Fibroblast of lung (primary cell): ENCODE measurements at places on chromosomes 6 and 20.

GRCh38 chr20:3749689-3750531 is 17.4 kb downstream of the HSPA12B start:
- no peak for DNase-seq

- no peak for DNase-seq
Observed at GRCh38 chr6:137806914-137807682, 60.0 kb upstream of the TNFAIP3 start.

DNA sequence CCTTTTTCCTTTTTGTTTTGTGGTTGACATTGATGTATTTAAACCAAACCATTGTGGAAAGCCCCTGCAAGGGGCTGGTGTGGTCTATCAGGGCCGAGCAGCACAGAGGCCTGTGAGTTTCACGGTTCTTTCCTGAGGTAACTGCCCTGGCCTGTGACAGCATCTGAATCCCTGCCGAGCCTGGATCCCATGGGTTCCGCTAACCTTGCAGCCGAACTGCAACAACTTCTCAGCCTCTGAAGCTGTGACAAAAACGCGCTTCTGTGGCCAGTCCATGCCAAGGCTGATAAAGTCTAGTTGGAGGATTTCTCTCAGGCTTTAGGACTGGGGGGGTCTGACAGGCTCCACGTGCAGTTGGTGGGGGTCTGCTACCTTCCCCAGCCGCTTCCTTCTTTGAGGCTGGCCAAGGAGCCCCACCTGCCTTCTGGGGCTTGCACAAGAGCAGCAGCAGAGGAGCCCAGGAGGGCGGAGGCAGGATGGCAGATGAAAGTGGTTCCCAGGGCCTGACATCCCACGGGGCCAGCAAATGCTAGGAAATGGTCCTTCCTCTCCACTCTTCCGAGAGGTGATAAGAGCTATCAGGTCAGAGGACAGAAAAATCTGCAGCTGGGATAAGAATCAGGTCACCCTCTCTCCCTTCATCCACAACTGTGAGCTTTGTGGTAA is 150.9 kb downstream of the PREX1 start:
- no peak for DNase-seq

GRCh38 chr6:144718431-144718830 is 433.3 kb downstream of the UTRN start:
- DNase-seq = peak; percentile 63

GRCh38 chr6:31158140-31158862 is at the start of gene TCF19:
TSS of gene TCF19 (plus strand) at chr6:31158589. CDS start at chr6:31159470, 881 bp downstream.
- DNase-seq = peak; percentile 97

DNA sequence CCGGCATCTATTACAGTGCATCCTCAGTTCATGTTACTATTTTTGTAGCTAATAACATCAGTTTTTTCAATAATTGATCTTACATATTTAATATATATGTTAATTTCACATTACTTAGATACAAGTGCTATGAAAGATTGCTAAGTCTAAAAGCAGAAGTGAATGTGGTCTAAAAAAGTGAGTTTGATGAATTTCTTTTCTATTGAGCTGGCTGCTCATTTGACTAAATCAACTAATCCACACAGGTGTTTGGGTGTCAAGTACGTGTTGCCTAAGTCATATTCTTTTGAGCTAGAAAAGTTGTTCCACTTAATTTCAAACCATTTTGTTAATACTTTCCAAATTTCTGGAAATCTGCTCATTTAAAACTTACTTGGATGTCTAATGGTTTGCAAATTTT is 46.6 kb upstream of the EZR start:
- DNase-seq = no peak

- DNase-seq = no peak
Observed at GRCh38 chr6:37679539-37680476, 17.9 kb downstream of the MDGA1 start.

GRCh38 chr6:41306187-41306854 is 19.8 kb upstream of the TREM1 start:
- peak; percentile 31 for DNase-seq

- no peak for DNase-seq
Observed at GRCh38 chr20:52922436-52922835, 49.7 kb upstream of the TSHZ2 start.

GRCh38 chr6:27865850-27866356 is 46.3 kb downstream of the OR2B2 start:
- no peak for DNase-seq

- peak; percentile 88 for DNase-seq
Observed at GRCh38 chr6:4059115-4059777, 19.7 kb downstream of the FAM217A start.

DNA sequence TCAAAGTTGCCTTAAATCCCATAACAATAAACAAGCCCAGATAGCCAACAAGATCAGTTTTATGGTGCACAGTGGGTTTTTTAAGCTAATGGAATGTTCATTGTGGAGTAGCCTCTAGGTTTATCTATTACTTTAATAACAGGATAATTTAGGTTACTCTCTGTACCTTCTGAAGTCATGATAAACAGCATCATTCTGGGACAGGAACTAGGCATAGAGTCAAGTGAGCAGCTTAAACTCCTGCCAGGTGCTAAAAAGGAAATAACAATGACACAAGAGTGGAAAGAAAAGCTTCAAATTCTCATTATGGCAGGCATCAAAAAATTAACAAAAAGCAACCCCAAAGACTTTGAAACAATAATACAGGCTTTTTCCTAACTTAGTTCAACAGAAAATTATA is 228.8 kb downstream of the HACE1 start:
- no peak for DNase-seq

DNA sequence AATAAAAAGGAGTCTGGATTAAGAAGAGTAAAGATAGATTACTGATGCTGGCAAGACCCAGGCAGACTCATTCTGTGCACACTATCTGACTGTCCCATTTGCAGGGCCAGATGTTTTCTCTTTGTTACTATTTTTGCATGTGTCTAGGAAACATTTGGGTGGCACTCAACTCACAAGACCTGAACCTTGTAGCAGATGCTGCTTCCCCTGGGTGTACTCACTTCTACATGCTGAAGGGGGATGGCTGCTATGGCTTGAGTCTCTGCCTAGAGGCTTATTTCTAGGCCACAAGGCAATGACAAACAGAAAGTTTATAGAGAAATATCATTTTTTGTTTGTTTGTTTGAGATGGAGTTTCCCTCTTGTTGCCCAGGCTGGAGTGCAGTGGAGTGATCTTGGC is 351.4 kb downstream of the FOXA2 start:
- DNase-seq = no peak

- no peak for DNase-seq
Observed at GRCh38 chr6:109050447-109051102, 44.1 kb downstream of the SESN1 start.

- no peak for DNase-seq
Observed at GRCh38 chr6:122494665-122495272, 23.2 kb upstream of the SERINC1 start.

DNA sequence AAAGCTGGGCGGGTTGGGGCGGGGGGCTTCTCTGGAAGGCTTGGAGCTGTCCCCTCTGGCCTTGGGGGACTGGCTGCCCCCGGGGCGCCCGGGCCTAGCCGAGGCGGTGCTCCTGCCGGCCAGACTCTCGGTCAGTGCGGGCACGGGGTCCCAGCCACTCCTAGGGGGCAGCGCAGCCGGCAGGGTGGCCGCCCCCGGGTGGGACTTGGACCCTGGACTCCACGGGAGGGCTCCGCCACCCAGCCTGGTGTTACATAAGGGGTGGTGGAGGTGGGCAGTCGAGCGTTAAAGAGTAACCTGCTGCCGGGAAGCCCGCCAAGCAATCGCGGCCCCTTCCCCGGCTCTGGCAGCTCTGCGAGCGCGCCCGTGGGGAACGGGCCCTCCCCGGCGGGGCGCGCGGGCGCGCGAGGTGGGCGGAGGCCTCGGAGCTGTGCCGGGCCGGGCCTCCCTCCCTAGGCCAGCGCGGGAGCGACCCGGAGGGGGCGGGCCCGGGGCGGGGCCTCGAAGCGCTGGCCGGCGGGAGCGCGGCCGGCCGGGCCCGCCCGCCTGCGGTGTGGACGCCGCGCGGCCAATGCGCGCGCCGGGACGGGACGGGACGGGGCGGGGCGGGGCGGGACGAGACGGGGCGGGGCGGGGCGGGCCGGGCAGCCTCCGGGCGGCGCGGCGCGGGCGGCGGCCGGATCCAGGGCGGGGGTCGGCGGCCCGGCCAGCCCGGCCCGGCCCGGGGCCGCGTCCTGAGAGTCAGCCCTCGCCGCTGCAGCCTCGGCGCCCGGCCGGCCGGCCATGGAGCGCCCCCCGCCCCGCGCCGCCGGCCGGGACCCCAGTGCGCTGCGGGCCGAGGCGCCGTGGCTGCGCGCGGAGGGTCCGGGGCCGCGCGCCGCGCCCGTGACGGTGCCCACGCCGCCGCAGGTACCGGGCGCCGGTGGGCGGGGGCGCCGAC is at the start of gene SLC2A4RG:
SLC2A4RG (plus strand) TSS at position 647 of the 940 bp plus-strand sequence; CDS start at position 784, 137 bp downstream.
- DNase-seq = peak; percentile 63

GRCh38 chr6:98433325-98434056 is 400.9 kb upstream of the POU3F2 start:
- DNase-seq = no peak

DNA sequence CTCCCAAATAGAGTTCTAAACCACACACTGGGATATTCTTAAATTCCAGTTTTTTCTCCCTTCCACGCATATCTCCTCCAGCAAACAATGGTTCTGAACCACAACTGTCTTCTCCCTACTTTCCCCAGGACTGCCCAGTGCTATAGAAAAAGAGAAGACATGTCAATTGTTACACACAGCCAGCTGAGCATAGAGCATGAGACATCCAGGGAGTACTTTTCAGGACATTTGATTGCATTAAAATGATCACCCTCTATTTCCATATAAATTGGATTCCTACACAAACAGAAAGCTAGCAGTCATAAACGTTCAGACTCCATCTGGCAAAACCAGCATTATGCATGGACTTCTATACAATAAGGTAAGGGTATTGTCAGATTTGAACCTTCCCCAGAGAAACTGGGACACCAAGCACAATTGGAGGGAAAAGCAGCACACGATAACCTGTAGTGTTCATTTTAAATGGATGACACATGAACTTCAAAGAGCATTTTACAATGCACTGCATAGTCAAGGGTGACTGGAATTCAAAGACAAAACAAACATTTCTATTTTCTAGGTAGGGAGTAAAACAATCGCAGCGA is 93.1 kb upstream of the HEY2 start:
- DNase-seq = no peak

DNA sequence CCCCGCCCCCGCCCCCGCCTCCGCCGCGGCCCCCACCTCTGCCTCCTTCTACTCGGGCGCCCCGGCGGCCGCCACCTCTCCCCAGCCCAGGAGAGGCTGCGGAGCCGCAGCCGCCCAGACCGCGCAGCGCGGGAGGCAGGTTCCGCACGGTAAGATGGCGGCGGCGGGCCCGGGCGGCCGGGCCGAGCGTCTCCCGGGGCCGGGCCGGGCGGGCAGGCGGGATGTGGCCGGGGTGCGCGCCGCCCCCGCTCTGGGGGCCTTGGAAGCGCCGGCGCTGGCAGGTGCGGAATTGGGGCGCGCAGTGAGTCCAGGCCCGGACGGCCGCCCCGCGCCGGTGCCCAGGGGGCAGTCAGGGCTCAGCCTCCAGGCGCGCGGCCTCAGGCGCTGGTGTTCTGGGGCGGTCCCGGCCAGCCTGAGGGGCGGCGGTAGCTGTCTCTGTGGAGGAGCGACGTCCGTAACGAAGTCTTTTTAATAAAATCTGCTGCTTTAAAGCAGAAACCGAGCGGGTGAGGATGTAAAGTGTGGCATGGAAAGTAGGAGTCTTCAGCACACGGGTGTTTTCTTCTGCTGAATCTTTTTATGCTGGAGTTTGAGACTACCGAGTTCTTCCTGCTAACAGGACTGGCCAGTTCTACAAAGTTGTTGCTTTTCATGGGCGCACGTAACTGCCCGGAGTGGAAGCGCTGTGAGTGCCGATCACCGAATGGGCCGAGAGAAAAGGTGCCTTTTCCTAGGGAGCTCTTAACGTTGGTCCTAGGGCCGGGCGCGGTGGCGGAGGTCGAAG is at the start of gene GID8:
GID8 (plus strand) TSS at position 43 of the 784 bp plus-strand sequence. CDS start 3,356 bp downstream, outside the sequence.
- DNase-seq = peak; percentile 49

- no peak for DNase-seq
Observed at GRCh38 chr20:60840971-60841370, 411.1 kb upstream of the CDH4 start.

GRCh38 chr6:158043586-158044524 is 62.2 kb downstream of the SYNJ2 start:
- no peak for DNase-seq

DNA sequence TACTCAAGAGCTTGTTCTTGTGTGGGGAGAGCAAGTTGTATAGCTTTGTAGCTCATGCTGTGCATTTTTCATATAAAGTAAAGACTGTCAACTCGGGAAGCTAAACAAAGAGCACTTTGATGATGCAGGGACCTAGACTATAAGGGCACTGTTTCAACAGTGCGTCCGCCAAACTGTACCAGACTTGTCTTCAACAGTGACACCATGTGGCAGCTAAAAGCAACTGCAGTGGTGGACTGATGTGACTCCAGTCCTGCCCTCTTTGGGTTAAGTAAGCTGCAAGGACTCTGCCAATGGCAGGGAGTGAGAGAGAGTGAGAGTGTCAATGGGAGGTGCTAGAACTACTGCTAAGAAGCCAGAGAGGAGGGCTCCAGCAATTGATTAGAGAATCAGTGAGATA is 48.1 kb upstream of the MC3R start:
- no peak for DNase-seq

- DNase-seq = no peak
Observed at GRCh38 chr6:159535656-159536350, 157.2 kb downstream of the SOD2 start.

DNA sequence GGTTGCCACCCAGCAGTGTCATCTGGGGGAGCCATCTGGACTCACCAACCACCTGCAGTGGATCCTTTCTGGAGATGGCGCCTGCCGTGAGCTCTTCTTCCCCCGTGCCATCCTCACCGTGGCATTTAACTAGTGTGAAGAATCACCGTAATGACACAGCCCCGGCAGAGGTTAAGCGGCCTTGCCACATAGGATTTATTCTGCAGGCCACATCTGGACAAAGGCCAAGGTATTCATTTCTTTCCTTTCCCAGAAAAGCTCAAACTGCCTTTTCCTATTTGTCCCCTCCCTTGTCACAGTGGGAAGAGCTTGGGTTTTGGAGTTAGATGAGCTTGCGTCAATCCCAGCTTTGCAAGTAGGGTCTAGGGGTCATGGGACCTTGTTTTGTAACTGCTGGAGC is 88.4 kb downstream of the PXDC1 start:
- no peak for DNase-seq

DNA sequence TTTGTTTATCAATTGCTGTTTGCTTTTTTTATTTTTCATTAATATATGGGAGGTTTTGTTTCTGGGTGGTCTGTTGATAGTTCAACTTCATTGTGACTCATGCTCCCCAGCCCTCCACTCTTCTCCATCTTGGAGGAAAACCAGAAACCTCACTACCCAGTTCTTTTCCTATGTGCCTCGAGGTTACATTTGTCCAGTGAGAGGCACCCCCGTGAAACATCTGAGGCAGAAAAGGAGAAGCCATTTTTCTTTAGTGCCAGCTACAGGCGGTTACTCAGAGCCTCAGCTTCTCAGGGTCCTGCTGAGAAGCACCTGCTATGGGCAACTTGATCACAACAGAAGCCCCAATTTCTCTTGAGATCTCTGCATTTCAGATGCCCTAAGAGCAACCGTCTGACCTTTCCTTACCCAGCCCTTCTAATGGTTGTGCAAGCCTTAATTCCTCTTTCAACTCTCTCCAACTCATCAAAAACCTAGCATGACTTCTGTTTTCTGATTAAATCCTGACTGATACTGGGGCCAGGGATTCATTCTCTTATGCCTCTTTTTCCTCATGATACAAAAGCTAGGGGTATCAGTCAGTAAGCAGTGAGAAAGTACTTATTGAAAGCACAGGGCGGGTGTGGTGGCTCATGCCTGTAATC is 144.6 kb downstream of the ELOVL4 start:
- DNase-seq = no peak

- peak; percentile 69 for DNase-seq
Observed at GRCh38 chr6:113672491-113673149, 184.5 kb upstream of the MARCKS start.
